NCI-H460 (cell line): ENCODE measurements at places on chromosomes 16 and 17.
A peak's percentile ranks its signal among the peaks of the same experiment; 100 is the strongest.

- DNase-seq: peak; percentile 18
Observed at GRCh38 chr16:70253291-70254106, 1.8 kb upstream of the EXOSC6 start.

DNA sequence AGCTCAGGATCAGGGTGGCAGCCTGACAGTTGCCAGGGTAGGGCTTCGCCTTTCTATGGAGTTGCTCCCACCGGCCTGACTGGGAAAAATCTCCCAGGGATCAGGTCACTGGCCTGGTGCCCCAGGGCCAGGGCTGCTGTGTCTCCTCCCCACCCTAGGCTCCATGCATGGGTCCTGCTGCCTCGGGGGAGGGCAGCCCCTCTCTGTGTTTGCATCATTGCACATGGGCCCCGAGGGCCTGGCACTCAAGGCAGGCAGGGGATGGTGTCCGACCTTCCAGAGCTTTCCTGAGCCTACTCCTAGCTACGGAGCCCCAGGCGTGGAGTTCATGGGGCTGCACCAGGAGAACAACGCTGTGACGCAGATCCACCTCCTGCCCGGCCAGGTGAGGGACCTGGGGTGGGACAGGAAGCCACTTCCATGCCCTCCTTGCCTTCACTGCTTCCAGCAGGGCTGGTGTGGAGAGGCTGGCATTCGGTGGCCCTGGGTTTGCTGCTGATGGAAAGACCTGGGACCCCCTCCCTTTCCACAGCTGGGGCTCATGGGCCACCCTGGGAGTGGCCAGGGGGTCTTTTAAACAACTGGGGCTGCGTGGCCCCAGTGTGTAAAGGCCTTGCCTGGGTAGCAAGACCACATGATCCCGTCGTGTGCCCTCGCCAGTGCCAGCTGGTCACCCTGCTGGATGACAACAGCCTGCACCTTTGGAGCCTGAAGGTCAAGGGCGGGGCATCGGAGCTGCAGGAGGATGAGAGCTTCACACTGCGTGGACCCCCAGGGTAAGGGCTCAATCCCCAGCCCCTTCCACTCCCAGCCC, 29.5 kb upstream of the MYO15B start:
- DNase-seq: no peak

DNA sequence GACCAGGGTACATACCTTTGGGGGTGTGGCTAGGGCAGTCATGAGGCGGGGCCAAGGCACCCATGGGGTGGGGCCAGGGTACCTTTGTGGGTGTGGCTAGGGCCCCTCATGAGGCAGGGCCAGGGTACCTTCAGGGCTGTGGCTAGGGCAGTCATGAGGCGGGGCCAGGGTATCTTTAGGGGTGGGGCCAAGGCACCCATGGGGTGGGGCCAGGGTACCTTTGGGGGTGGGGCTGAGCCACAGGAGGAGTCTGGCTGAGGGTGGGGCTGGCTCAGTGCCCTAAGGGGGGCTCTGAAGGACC, 3.5 kb downstream of the GNG13 start:
- no peak for DNase-seq

DNA sequence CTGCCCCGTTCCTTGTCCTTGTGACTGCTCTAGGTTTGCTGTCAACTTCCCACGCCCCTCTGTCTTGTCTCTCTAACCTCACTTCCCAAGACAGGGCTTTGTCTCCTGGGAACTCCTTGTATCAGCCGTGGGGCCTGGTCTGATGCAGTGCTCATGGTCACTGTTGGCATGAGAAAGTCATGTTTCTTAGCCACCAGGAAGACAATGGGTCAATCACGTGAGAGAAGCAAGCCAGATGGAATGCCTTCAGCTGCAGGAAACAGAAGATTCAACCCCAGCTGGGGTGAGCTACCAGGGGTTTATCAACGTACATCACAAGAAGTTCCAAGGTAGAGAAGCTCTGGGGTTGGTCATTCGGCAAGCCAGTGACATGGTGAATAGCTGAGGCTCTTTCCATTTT, 116.6 kb downstream of the IRF8 start:
- DNase-seq: no peak

- DNase-seq: no peak
Observed at GRCh38 chr17:72343911-72344310, 223.1 kb downstream of the SOX9 start.

DNA sequence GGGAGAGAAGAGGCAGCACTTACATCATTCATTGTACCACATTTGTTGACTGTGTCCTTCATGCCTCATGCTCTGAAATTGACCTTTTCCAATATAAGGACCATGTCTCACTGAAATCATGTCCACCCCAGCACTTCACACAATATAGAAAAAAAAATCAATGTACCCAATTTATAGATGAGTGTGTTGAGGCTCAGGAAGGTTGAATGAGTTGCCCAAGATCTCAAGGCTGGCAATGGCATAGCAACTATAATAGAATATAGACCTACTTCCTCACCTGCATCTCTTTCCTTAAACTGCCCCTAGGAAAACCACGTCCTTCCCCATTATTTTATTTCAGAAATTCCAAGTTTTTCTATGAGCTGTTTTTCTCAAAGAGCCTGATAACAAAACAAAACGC, 912 bp upstream of the VAT1L start:
- no peak for DNase-seq

- peak; percentile 6 for DNase-seq
Observed at GRCh38 chr17:77821114-77821513, 137.4 kb upstream of the TNRC6C start.

GRCh38 chr17:6831661-6832263, at the start of gene TEKT1:
TSS of gene TEKT1 (minus strand) at chr17:6831729. CDS start at chr17:6830376, 1,353 bp downstream.
- DNase-seq: peak; percentile 55

DNA sequence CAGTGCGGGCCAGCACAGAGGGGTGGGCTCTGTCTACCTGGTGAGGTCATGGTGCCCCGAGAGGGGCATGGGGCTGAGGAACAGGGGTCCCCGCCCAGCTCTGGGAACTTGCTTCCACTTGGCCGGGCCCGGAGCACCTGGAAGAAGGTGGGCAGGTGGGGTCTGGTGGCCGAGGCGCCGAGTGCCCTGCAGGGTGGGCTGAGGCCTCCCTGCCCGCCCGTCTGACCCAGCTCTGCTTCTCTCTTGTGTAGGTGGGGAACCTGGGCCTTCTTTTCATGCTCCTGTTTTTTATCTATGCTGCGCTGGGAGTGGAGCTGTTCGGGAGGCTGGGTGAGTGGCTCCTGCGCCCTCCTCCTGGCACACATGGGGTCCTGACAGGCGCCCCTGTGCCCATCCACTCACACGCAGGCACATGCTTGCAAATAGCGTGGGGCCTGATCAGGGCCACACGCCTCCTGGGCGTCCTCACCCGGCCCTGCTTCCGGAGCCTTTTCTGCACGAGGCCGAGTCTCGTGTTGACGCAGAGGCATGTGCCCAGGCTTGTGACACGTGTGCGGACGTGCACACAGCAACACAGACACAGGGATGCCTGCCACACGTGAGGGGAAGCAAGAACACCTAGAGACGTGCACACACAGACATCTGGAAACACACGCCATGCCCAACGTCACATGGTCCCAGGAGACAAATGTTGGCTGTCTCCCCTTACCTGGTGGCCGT, 8.2 kb downstream of the TPSG1 start:
- no peak for DNase-seq

DNA sequence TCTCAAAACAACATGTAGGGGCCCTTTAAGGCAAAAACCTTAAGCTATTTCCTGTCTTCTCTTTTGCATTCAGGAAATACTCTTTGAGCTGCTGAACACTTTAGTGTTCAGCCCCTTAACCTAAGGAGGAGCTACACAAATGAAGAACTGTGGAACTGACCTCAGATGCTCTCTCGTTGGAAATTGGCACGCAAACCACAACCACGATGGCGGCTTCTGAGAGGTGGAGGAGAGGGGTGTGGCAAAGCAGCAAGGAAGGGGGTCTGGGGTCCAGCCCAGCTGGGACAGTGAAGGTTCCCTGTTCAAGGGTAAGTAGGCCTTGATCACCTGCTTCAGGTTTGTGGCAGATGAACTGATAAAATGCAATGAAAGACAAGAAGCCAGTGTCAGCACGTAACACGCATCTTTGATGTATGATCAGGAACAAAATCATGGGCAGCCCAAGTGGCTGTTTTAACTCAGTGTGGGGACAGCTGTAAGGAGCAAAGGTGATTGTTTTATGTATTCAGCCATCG, 291.6 kb upstream of the TNRC6C start:
- DNase-seq: no peak

GRCh38 chr17:65283704-65284103, 146.5 kb downstream of the RGS9 start:
- DNase-seq: no peak

DNA sequence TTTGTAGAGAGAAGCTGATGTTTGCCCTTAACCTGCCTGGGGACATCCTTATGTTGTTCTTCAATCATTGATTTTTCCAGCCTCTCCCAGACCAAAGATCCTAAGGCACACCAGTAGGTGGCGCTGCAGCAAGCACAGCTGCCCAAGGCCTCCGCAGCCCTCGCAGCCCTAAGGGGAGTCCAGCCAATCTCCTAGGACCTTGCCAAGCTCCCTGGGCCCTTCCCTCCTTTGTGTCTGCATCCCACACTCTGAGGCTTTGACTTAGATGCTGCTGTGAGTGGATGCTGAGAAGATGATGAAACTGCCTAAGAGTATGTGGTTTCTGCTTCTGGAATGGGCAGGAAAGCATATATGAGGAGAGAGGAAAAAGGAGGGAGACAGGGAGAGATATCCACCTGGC, 47.1 kb downstream of the SPACA3 start:
- DNase-seq: peak; percentile 28

GRCh38 chr16:89297910-89298545, 80.5 kb downstream of the ZNF778 start:
- DNase-seq: no peak

- no peak for DNase-seq
Observed at GRCh38 chr16:81481207-81481821, 36.7 kb downstream of the CMIP start.

DNA sequence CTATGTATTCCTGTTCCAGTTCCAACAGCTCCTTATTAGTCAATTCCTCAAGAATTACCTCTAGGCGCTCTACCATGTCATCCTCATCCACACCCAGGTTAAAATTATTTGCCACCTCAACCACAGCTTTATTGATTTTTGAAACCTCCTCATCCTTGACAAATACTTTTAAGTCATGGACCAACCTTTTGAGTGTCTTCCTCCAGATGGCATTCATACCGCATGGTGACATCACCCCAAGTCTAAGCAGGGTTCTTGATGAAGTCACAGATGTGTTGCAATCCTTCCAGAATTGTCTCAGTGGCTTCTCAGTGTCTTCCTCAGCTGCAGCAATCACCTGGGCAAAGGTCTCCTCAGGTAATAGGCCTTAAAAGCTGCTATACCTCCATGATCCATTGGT, 40.1 kb downstream of the BCL7C start:
- DNase-seq: no peak

DNA sequence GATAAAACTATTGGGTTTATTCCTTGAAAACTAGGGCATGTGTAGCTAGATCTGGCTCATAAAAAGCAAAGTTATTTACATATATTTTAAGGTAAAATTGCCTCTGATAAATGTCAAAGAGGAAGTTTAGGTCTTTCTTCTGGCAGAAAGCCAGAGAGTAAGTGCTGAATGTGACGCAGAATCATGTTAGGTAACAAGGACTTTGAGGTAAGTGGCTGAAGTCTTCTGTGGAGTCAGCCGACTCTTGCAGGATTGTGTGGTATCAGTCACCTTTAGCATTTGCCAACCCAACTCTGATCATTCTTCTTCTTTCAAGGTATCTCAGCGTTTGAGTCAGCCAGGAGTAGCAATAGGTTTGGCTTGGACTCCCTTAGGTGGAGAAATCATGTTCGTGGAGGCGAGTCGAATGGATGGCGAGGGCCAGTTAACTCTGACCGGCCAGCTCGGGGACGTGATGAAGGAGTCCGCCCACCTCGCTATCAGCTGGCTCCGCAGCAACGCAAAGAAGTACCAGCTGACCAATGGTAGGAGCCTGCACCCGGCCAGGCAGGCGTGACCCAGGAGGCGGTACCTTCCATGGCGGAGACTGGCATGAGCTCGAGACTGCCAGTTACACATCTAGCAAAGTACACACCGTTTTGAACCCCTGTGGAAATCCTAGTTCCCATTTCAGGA, 37.9 kb downstream of the SIAH1 start:
- DNase-seq: no peak

- DNase-seq: no peak
Observed at GRCh38 chr17:73401911-73402310, 90.1 kb upstream of the CDC42EP4 start.

DNA sequence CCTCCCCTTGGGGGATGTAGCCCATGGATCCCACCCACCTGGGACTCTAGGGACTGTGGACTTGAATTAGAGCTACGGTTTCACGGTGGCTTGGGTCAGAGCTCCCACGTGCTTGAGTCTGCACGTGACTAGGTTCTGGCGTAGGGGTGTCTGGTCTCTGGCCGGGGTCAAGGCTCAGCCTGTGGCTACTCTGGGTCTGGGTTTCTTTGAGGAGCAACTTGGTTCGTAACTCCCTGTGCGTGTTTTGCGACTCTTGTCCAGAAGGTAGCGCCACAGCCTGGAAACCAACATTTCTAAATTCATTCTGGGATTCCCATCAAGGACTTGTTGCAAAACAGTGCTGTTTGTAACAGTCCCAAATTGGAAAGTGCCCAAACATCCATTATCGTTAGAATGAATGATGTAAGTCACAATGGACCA, 470 bp upstream of the GGT6 start:
- DNase-seq: no peak

- DNase-seq: peak; percentile 47
Observed at GRCh38 chr17:74199306-74200092, 4.0 kb upstream of the RPL38 start.

GRCh38 chr17:45894022-45894784, at the start of gene MAPT:
TSS of gene MAPT (plus strand) at chr17:45894554. CDS start at chr17:45962338, 67,784 bp downstream.
- peak; percentile 92 for DNase-seq

- DNase-seq: peak; percentile 64
Observed at GRCh38 chr17:27529230-27529796, 73.1 kb downstream of the KSR1 start.

GRCh38 chr17:80843741-80844156, 147.9 kb upstream of the CHMP6 start:
- DNase-seq: no peak

DNA sequence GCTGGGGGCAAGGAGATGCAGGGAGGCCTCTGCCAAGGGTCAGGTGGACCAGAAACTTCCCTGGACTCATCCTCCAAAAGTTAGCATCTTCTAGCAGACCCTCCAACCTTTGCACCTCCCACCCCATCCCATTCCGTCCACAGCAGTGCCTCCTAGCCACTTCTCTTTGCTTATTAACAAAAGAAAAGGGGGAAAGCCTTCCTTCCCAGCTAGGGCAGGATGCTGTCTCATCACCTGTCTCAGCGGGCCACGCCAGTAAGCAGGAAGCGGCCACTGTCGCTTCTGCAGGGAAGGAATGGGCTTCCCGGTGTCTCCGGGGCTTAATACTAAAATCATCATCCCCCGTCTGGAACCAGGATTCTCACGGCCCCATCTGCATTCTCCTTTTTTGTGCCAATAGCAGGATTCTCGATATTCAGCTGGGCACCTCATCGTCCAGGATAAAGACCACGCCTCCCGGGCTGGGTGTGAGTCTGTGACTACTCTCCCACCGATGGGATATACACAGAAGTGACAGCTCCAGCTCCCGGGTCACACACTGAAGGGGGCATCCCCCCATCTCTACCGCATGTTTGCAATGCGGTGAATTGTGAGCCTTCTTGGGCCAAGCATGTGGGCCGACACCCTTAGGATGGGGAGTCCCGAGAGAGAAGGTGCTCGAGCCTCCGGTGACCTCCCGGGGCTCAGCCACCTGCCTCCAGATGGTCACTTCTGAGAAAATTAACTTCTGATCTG, 15.5 kb upstream of the RBFOX3 start:
- no peak for DNase-seq
